ENCODE measurements at places on chromosomes 2 and 18.

- DNase-seq, result no peak
- H3K4me3 ChIP-seq, result no peak overlapping the region
- no peak overlapping the region for H3K27ac ChIP-seq
- H3K27me3 ChIP-seq, result peaks cover 18% of the 10 kb centered on the region
Measured at GRCh38 chr2:144580521-144581161, 60.7 kb upstream of the ZEB2 start.

DNA sequence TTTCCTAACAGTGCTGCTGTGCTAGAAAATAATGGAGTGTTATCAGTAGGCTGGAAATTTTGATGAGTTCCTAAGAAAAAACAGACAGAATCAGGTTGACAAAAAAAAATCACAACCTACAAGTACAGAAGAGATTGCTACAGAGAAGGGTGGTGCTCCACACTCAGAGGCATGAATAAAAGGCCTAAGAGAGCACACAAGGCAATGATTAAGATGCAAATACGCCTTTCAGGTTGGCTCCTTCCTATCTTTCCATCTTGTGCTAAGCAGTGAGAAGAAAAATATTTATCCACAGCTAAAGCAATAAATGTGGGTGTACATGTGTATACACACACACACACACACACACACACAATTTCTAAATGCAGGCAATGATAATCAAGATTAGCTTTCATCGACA lies 130.6 kb upstream of the UBE2E3 start:
- H3K4me3 ChIP-seq, result no peak overlapping the region
- no peak overlapping the region for H3K27ac ChIP-seq
- peaks cover 10% of the 10 kb centered on the region for H3K27me3 ChIP-seq
- no peaks in the 10 kb centered on the region for H3K4me1 ChIP-seq

DNA sequence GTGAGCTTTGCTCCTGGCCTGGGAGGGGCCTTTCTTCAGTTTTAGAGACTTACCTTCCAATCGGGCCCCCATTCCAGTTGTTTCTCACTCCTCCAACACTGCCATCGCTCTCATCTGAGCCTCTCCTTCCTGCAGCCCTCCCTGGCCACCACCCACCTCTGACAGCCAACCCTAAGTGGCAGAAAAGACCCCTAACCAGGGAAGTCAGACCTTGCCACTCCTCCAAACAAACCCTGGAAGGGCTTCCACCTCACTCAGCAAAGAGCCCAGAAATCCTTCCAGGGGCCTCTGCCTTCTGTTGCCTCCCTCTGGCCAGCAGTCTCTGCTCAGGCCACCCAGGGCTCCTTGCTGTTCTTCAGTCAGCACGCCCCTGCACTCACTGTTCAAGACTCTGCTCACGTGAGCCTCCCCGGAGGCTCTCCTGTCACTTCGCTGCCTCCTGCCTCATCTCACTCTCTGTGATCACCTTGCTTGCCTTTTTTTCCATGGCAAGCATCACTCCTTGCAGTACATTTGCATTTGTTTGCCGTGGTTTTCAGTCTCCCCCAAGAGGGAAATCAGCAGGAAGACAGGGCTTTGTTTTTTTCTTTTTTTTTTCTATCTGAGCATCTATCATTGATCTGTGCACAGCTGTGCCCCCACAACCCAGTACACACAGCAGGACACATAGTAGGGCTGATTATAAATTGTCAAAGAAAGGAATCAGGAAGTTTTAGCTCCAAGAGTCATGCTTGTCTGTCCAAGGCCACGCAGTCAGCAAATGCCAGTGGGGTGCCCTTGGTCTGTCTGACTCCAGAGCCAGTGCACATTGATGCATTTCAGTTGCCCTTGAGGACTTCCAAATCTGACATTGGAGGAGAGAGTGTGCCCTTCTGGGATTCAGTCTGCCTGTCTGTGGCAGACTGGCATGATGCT lies 83.9 kb downstream of the INHBB start:
- no peak overlapping the region for H3K27ac ChIP-seq
- H3K4me1 ChIP-seq, result peaks cover 4% of the 10 kb centered on the region
- H3K36me3 ChIP-seq, result no peaks in the 10 kb centered on the region

GRCh38 chr2:224263571-224264043 lies 138.3 kb downstream of the FAM124B start:
- peaks cover 66% of the 10 kb centered on the region for H3K27me3 ChIP-seq
- no peak overlapping the region for H3K27ac ChIP-seq
- H3K36me3 ChIP-seq, result peaks cover 2% of the 10 kb centered on the region
- H3K4me3 ChIP-seq, result no peak overlapping the region
- no peak for DNase-seq

GRCh38 chr2:26139269-26140183 lies 33.4 kb upstream of the GAREM2 start:
- H3K27me3 ChIP-seq, result no peaks in the 10 kb centered on the region
- H3K4me1 ChIP-seq, result peaks cover 8% of the 10 kb centered on the region
- H3K4me3 ChIP-seq, result peak overlapping the region; percentile 26
- H3K27ac ChIP-seq, result no peak overlapping the region
- no peak for DNase-seq
- H3K36me3 ChIP-seq, result peaks cover 2% of the 10 kb centered on the region

Data from T-helper 17 cell (primary cell).